ENCODE measurements at places on chromosomes 3 and 15. TPM values are rescaled to one million over a fixed set of nuclear protein-coding genes. Genes with fewer than 3 reads are reported as not detected.

DNA sequence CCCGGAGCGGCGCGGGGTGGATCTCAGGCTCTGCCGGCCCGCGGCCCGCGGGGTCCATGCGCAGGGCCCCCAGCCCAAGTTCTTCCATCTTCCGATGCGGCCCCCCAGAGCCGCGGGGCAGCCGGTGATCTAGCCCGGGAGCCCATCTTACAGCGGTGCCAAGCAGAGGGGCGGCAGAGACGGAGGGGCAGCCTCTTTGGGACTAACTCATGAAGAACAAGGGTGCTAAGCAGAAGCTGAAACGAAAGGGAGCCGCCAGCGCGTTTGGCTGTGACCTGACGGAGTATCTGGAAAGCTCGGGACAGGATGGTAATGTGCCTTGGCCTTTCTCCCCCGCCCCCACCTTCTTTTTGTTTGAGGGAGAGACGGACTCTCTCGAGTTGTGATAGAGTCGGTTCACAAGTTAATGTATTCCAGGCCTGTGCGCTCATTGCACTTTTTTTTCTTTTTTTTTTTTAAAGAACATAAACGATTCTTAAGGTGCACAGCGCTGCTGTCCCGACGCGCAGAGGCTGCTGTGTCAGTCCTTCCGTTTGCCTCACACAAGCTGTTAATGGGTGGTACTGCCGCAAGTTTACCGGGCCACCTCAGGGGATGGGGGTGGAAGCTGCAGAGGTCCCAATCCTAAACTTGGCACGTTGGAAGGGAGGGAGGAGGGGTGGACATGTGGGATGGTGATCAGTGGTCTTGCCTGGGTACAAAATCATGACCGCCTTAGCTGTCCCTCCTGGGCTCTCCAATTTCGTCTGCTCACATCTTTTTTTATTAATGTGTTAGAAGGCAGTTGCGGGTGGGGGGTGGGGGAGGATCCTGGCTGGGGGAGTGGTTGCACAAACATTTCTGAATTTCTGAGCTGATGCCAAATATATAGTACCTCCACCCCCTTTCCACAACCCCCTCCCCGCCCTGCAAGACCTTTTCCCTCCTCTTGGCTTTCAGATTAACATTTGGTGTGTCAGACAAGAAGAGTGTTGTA, 801 bp downstream of the ARHGAP31 start:
- H3K4me1 ChIP-seq: peaks cover 56% of the 10 kb centered on the region
- H3K4me3 ChIP-seq: peak overlapping the region; percentile 84
- H3K27ac ChIP-seq: peak overlapping the region; percentile 95
- H3K27me3 ChIP-seq: no peaks in the 10 kb centered on the region
- peak; percentile 51 for DNase-seq
- no peaks in the 10 kb centered on the region for H3K36me3 ChIP-seq

DNA sequence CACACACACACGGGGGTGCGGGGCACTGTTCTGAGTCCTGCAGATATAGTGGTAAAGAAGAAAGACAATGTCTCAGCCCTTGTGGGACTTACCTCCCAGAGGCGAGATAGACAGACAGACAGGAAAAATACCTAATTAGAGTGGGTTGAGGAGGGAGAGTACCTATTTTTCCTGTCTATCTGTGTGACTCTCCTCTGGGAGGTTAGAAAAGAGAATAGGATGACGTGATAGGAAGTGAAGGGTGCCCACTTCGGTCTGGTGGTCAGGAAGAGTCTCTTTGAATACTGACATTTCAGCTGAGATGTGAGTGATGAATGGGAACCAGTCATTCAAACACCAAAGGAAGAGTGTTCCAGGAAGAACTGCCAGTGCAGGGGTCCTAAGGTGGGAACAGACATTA, 4.1 kb upstream of the APOD start:
- no peaks in the 10 kb centered on the region for H3K27me3 ChIP-seq
- no peak overlapping the region for H3K4me3 ChIP-seq
- H3K4me1 ChIP-seq: peaks cover 17% of the 10 kb centered on the region
- no peak overlapping the region for H3K27ac ChIP-seq

DNA sequence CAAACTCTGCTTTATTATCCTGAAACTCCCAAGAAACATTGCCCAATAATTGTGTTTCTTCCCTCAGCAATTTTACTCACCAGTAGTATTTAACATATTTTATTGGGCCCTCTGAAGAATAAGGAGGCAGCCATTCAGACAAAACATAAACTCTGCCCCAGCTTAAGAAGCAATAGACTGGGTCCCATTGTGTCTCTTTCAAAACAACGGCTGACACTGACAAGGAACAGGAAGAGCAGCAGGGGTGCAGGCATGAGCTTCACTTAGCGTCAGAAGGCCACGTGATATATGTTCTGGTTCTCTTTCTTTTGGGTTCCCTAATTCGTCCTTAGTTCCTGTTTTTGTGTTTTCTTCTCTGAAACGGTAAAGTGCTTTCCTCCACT, 242.3 kb downstream of the FHIT start:
- no peak overlapping the region for H3K4me3 ChIP-seq
- H3K27me3 ChIP-seq: no peaks in the 10 kb centered on the region
- no peaks in the 10 kb centered on the region for H3K36me3 ChIP-seq
- no peak overlapping the region for H3K27ac ChIP-seq
- no peak for DNase-seq

DNA sequence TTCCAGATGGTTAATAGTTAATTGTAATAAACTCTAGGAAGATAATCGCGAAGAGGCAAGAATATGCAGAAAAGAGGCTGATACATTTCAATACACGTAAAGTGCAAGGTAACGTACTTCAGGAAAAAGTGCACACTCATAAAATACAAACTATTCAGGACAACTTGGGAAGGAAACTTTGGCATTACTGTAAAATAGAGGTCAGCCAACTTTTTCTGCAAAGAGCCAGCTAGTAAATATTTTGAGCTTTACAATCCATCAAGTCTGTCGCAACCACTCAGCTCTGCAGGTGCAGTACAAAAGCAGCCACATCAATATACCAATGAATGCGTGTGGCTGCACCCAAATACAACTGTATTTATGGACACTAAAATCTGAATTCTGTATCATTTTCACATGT, 51.6 kb upstream of the THUMPD3 start:
- no peak for DNase-seq
- no peak overlapping the region for H3K27ac ChIP-seq
- H3K4me1 ChIP-seq: no peaks in the 10 kb centered on the region
- no peaks in the 10 kb centered on the region for H3K27me3 ChIP-seq
- H3K4me3 ChIP-seq: no peak overlapping the region
- no peaks in the 10 kb centered on the region for H3K36me3 ChIP-seq

DNA sequence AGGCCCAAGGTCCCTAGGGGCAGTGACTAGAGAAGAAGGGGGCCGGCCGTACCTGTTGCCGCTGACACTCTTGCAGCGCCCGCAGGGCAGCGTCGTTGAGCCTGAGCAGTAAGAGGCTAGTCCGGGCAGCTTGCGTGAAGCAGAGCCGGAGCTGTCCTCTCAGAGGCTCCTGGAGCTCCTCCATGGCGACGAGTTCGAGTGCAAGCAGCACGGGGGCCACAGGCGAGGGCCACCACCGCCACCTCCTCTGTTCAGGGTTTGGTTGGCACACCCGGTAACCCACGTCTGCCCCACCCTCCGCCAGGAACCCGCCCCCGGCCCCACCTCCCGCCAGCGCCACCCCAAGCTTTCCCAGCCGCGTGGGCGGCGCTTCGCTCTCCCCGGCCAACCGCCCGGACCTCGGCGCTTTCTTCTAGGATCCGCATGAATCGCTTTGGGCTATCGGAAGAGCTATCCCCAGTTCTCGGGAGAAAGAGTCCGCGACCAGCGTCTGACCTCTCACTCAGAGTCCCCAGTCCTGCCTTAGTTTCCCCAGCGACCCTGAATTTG, at the start of gene ELL3:
Gene ELL3 (minus strand): TSS at position 249 of the 549 bp plus-strand sequence. CDS start 65 bp downstream, at position 184.
- peak within 1 kb of the TSS; percentile 63 for H3K27ac ChIP-seq
- no peaks in the 10 kb centered on the region for H3K27me3 ChIP-seq
- peaks cover 25% of the 10 kb centered on the region for H3K4me1 ChIP-seq
- DNase-seq: peak; percentile 65
- H3K4me3 ChIP-seq: peak within 1 kb of the TSS; percentile 79
- peaks cover 15% of the 10 kb centered on the region for H3K36me3 ChIP-seq

DNA sequence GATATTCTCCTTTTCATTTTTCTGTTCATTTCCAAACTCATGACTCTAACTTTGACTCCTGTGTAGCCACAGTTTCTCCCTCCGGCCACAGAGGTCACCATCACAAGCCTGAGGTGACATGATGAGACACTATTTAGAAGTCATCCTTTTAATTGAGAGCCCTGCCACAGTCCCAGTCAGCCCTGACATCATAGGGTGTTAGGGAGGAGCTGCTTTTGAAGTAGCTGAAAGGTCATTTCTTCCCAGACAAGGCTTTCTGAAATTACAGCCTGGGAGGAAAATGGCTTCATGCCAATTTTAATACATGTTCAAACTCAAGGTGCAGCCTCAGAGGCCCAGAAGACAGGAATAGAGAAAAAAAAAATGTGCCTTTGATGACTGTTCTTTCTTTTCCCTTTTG, 532.8 kb upstream of the TGFBR2 start:
- no peak overlapping the region for H3K4me3 ChIP-seq
- no peaks in the 10 kb centered on the region for H3K36me3 ChIP-seq
- no peak for DNase-seq
- no peaks in the 10 kb centered on the region for H3K4me1 ChIP-seq
- no peaks in the 10 kb centered on the region for H3K27me3 ChIP-seq

- no peak for DNase-seq
- peaks cover 77% of the 10 kb centered on the region for H3K36me3 ChIP-seq
- H3K27ac ChIP-seq: no peak overlapping the region
- H3K4me3 ChIP-seq: no peak overlapping the region
Observed at GRCh38 chr15:52318729-52319500, 23.3 kb upstream of the MYO5C start.

GRCh38 chr15:29106551-29107290, 162.9 kb downstream of the NSMCE3 start:
- no peak overlapping the region for H3K27ac ChIP-seq
- H3K4me3 ChIP-seq: no peak overlapping the region
- no peak for DNase-seq
- H3K27me3 ChIP-seq: no peaks in the 10 kb centered on the region
- peaks cover 44% of the 10 kb centered on the region for H3K36me3 ChIP-seq
- H3K4me1 ChIP-seq: peaks cover 3% of the 10 kb centered on the region

- H3K4me1 ChIP-seq: peaks cover 52% of the 10 kb centered on the region
- no peak overlapping the region for H3K4me3 ChIP-seq
- H3K27me3 ChIP-seq: no peaks in the 10 kb centered on the region
- no peak overlapping the region for H3K27ac ChIP-seq
- DNase-seq: no peak
Observed at GRCh38 chr3:186514296-186515002, 29.7 kb downstream of the CRYGS start.

GRCh38 chr3:55162031-55162795, 234.4 kb upstream of the LRTM1 start:
- no peaks in the 10 kb centered on the region for H3K27me3 ChIP-seq
- no peak for DNase-seq
- no peak overlapping the region for H3K4me3 ChIP-seq
- no peak overlapping the region for H3K27ac ChIP-seq
- no peaks in the 10 kb centered on the region for H3K36me3 ChIP-seq
- H3K4me1 ChIP-seq: no peaks in the 10 kb centered on the region

- DNase-seq: no peak
- H3K36me3 ChIP-seq: peaks cover 9% of the 10 kb centered on the region
- H3K27ac ChIP-seq: no peak overlapping the region
- H3K4me1 ChIP-seq: peaks cover 9% of the 10 kb centered on the region
- H3K27me3 ChIP-seq: no peaks in the 10 kb centered on the region
Observed at GRCh38 chr15:49621401-49621811, 558 bp downstream of the DTWD1 start.

- H3K27ac ChIP-seq: no peak overlapping the region
- H3K4me3 ChIP-seq: no peak overlapping the region
- H3K4me1 ChIP-seq: no peaks in the 10 kb centered on the region
- no peaks in the 10 kb centered on the region for H3K36me3 ChIP-seq
- H3K27me3 ChIP-seq: no peaks in the 10 kb centered on the region
Observed at GRCh38 chr15:31801152-31801551, 229.2 kb upstream of the CHRNA7 start.

DNA sequence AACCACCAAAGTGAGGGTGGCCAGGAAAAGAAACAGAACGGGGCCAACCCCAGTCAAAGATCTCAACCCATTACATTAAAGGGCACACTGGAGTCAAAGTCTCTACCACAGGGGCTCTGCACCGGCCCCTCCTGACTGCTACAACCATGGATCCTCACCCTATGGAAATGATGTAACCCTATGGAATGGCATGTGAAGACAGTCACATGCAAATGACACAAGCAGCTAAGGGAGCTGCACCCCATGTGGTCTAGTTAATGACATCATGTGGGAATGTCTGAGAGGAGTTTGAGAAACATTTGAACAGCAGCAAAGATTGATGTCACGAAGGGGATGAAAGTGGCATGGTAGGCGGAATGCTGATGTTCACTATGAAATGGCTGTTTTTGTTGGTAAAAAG, 298.2 kb upstream of the SLCO3A1 start:
- H3K36me3 ChIP-seq: no peaks in the 10 kb centered on the region
- H3K27me3 ChIP-seq: no peaks in the 10 kb centered on the region
- H3K27ac ChIP-seq: no peak overlapping the region

- no peak overlapping the region for H3K4me3 ChIP-seq
- H3K36me3 ChIP-seq: no peaks in the 10 kb centered on the region
- no peak overlapping the region for H3K27ac ChIP-seq
- peaks cover 6% of the 10 kb centered on the region for H3K27me3 ChIP-seq
Observed at GRCh38 chr15:25643120-25643519, 204.3 kb upstream of the UBE3A start.

GRCh38 chr3:108342837-108343486, 46.6 kb downstream of the HHLA2 start:
- H3K27ac ChIP-seq: no peak overlapping the region
- H3K4me3 ChIP-seq: no peak overlapping the region
- no peak for DNase-seq

GRCh38 chr3:32276279-32276841, 37.9 kb downstream of the CMTM8 start:
- no peak for DNase-seq
- peaks cover 4% of the 10 kb centered on the region for H3K4me1 ChIP-seq
- H3K27me3 ChIP-seq: no peaks in the 10 kb centered on the region
- H3K36me3 ChIP-seq: no peaks in the 10 kb centered on the region

DNA sequence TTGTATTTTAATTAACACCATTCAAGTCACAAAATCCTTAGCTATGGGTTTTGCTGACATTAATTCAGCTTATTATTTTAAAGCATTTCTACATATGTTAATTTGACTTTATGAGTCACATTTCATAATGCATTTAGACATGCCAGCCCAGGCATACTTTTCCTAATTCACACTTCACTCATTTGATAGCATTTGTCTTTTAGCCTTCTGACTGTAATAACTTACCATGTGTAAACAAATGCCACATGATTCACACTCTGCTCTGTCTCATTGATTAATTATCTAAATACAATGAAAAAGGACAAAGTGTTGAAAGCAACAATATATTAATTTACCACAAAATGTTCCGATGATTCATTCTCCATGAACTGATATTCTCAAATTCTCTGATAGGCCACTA, 927.8 kb upstream of the EPHA6 start:
- no peak overlapping the region for H3K4me3 ChIP-seq
- no peaks in the 10 kb centered on the region for H3K36me3 ChIP-seq
- DNase-seq: no peak
- no peak overlapping the region for H3K27ac ChIP-seq
- H3K4me1 ChIP-seq: no peaks in the 10 kb centered on the region

PIGZ gene
- total RNA-seq: 0.33 TPM

TRPM1 gene
- not detected for total RNA-seq

ATP8B4 gene
- not detected for total RNA-seq

FAH gene
- 2.5 TPM for total RNA-seq

CEMIP gene
- not detected for total RNA-seq

CKMT1B gene
- total RNA-seq: not detected

FGF12 gene
- total RNA-seq: not detected

TNIK gene
- 78.3 TPM for total RNA-seq

TMEM158 gene
- total RNA-seq: not detected

USP50 gene
- 0.41 TPM for total RNA-seq

PPP1R14D gene
- total RNA-seq: not detected

CCR5 gene
- 1.1 TPM for total RNA-seq

Data from CD4-positive, alpha-beta T cell (primary cell).